ENCODE measurements at places on chromosomes 7 and 10.

GRCh38 chr7:460374-461116, 59.1 kb downstream of the PDGFA start:
- no peak for DNase-seq

DNA sequence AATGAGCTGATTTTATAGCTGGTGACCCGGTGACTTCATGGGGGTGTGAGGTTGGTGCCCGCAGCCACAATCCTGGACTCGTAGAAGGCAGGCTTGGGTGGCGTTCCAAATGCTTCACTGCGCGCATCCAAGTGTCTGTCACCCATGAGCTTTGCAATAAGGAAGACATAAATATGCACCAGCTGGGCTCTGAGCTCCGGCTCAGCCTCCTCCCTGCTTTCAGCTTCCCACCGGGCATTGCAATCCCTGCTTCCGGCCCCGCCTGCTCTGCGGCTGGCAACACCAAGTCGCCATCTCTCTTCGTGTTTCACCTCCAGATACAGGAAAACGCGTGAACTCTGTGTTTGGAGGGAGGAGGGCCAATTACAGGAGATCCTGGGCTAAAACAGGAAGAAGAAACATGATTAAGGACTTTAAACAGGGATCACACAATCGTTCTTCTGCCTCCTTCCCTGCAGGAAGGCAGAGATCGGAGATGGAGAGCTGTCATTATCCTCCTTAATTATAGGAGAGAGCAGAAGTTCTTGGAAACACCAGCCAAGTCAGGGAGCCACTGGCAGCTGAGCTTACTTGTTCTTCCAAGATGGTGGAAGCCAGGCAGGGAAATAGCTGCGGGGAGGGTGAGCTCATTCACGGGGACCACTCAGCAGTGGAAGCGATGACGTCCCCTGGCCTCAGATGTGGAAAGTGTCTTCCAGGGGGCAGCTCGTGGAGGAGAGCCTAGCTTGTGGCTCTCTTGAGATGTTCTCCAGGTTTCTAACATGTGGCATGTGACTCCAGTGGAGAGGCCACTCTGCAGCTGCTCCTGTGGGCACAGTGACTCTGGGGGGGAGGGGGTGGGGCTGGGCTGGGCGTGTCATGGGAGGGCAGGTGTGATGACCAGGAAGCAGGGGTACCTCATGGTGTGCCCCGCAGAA, 134.9 kb downstream of the CAMK1D start:
- no peak for DNase-seq

DNA sequence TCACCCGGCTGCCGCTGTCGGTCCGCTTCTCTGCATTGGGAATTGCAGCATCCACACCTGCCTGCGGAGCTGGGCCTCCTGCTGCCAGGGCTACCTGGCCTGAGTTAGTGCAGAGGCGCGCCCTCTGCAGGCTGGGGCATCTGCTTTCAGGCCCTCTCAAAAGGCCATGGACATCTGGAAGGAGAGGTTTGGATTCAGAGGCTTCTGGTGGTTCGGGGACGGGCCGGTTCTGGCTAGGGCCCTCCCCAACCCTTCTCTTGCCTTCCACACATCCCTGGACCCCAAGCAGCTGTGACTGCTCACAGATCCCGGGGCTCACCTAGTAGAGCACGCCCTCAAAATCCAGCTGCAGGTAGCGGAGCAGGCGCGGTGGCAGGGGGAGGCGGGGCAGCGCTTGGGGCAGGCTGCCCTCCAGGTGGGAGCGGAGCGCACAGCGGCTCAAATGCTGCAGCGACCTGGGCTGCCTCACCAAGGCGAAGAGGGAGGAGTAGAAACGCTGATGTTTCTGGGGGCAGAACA, 8.4 kb upstream of the GBX1 start:
- DNase-seq = no peak

DNA sequence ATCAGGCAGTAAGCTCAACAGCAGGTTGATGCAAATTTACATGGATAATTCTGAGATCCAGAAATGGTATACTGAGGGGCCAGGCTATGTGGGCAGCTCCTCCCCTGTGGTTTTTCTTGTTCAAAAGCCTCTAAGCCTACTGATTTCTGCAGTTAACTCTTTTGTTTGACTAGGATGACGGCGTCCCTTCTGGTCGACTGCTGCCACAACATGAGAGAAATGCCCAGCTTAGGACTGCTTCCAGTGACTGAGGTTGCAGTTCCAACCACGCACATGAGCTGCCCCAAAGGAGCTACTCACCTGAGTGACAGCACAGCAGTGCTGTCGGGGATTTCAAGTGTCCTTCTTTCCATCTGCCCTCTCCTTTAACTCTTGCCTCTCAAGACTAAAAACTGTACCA, 973.0 kb upstream of the GHITM start:
- no peak for DNase-seq

DNA sequence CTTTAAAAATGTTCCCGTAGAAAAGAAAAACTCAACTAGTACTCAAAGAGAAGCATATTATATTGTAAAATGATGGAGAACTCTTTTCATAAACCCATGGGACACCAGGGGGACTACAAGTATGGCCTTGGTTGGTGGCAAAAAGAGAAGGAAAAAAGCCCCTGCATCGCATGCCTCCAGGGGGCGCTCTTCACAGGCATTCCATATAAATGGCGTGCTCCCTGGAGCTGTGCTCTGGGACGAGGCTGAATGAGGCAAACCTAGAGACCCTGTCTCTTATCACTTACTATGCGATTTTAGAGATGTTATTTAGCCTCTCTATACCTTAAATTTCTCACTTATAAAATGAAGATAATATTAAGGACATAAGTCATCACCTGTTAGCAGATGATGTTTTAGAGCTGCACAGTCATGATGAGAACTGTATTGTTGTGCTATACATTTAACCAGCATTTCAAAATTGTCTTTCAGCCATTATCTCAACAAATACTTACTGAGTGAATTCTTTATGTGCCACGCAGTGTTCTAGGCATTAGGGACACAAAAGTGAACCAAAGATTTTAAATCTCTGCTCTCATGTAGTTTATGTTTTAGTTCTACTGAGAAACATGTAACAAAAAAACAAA, 105.8 kb downstream of the ARHGAP21 start:
- peak; percentile 11 for DNase-seq

DNA sequence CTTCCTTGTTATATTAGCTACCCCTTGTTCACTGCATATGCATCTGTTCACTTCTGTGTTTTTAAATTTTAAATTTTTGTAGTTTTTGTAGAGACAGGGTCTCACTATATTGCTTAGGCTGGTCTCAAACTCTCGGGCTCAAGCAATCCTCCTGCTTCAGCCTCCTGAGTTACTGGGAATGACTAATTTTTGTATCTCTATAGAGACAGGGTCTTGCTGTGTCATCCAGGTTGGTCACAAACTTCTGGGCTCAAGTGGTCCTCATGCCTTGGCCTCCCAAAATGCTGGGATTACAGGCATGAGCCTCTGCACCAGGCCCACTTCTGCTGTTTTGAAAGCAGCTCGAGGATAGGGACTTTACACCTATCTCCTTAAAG, 64.6 kb downstream of the PRTFDC1 start:
- no peak for DNase-seq

GRCh38 chr7:101104193-101104713, 19.0 kb downstream of the TRIM56 start:
- no peak for DNase-seq

DNA sequence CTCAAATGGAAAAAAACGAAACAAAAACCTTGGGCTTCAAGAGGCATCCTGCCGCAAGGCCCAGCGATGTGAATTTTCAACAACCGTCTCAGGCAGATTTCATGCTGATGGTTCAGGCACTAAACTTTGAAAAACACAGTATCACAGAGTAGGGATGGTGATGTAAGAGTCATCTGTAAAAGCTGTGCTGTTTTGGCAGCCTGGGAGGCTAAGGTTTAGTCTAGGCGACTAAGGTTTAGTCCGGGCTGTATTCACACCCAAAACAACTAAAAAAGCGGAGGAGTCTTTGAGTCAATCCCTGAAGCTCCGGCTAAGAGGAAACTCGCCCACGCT, 420 bp upstream of the MINPP1 start:
- no peak for DNase-seq

DNA sequence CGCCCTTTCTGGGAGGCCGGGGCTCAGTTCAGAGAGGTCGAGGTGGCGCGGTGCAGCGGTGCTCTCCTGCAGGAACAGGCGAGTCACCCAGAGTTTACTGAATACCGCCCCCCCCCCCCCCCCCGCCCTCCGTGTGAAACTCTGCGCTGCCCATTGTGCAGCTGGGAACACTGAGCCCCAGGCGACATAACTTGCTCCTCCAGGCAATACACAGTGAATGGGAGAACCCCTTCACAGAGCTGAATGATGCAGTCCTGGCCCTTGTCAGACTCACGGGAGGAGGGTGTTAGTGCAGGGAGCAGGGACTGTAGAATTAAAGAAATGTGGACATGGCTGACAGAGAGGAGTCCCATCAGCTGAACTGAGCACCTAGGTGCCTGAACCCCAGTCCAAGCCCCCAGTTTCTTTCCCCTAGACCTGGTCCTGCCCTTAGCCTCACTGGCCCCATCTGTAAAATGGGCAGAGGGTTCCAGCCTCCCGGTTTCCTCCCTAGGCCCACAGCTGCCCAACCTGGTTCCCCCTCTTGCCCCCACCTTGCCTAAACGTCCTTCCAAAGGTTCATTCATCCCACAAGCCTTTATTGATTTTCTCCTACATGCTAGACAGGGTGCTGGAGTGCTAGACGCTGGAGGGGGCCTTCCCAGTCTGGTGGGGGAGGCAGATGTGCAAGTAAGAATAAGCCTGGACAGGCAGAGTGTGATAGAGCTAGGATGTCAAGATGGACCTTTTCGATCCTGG, 869 bp upstream of the LOXL4 start:
- DNase-seq = no peak

GRCh38 chr7:155962191-155962967, 150.1 kb upstream of the SHH start:
- DNase-seq = peak; percentile 16

- no peak for DNase-seq
Observed at GRCh38 chr7:112092709-112093395, 113.3 kb downstream of the DOCK4 start.

Data from stimulated activated CD4-positive, alpha-beta T cell treated with anti-CD3 and anti-CD28 coated beads, Interleukin-2, amount 100 ng/mL, for 4 hours (primary cell).